ENCODE measurements at places on chromosomes 11 and 22.

DNA sequence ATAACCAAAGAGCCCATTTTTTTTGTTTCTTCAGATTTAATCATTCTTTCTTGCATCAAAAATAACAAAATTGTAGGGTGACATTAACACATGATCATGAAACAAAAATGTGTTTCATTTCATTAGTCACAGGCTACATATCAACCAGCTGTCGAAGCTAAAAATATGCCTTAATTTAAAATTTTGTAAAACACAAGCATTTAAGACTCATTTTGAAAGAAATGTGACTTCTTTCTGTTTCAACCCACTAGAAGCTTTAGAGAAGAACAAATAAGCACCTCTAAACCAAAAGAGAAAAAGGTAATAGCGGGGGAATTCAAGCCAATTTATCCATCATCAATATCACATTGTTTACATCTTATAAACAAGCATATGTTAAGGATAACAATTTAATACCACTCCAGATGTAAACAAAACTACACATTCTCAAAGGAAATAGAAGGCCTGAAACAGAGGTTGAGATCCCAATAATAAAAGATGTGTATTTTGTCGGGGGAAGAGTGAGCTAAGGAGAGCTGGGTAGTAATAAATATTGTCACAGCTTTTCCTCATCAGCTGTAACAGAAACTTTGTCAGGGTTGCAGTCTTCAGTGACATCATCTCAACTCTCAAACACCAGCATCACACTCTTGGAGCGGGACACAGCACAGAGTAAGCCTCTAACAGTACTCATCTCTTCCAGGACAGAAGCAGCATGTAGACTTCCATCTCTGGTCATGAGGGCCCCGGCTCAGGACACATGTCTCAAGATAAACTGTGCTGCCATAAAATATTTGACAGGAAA lies 42.0 kb downstream of the ALG9 start:
- DNase-seq, result no peak

GRCh38 chr11:2766166-2766565 lies 66.4 kb upstream of the KCNQ1OT1 start:
- DNase-seq, result no peak

- DNase-seq, result no peak
Measured at GRCh38 chr22:48209473-48210197, 1447.2 kb downstream of the TBC1D22A start.

GRCh38 chr11:87154246-87154645 lies 116.5 kb downstream of the TMEM135 start:
- DNase-seq, result no peak
